Esophagus muscularis mucosa (tissue), 4 donors: ENCODE measurements at places on chromosomes 2 and 18.
A peak's percentile ranks its signal among the peaks of the same experiment; 100 is the strongest.

GRCh38 chr2:105398336-105399206, at the start of gene FHL2:
TSS of gene FHL2 (minus strand) at chr2:105399051. CDS start at chr2:105386516, 12,535 bp downstream.
- DNase-seq: no peak
- peak within 1 kb of the TSS; percentile 92 for H3K4me3 ChIP-seq
- peaks cover 30% of the 10 kb centered on the region for H3K4me1 ChIP-seq
- H3K36me3 ChIP-seq: peaks cover 22% of the 10 kb centered on the region
- H3K27ac ChIP-seq: peak within 1 kb of the TSS; percentile 91

DNA sequence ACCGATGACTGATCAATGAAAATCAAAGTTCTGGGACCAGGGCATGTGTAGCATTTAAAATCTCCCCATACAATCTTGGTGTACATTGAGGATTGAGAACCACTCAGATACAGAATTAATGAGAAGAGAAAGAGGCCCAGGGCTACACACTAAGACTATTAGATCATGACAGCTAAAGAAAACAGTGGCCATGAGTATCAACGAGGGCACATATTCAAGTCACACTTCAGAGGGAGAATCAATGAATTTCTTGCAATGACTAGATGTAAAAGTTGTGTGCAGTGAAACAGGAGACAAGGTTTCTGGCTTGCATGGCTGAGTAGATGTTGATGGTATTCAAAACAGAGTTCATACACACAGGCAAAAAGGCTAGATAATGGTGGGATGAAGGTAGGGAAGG, 29.1 kb downstream of the METTL8 start:
- no peaks in the 10 kb centered on the region for H3K27me3 ChIP-seq
- no peak for DNase-seq
- H3K27ac ChIP-seq: no peak overlapping the region
- H3K4me3 ChIP-seq: no peak overlapping the region

- peaks cover 10% of the 10 kb centered on the region for H3K36me3 ChIP-seq
These were observed 107.4 kb downstream of the NCK2 start for GRCh38 chr2:105852066-105852465.

DNA sequence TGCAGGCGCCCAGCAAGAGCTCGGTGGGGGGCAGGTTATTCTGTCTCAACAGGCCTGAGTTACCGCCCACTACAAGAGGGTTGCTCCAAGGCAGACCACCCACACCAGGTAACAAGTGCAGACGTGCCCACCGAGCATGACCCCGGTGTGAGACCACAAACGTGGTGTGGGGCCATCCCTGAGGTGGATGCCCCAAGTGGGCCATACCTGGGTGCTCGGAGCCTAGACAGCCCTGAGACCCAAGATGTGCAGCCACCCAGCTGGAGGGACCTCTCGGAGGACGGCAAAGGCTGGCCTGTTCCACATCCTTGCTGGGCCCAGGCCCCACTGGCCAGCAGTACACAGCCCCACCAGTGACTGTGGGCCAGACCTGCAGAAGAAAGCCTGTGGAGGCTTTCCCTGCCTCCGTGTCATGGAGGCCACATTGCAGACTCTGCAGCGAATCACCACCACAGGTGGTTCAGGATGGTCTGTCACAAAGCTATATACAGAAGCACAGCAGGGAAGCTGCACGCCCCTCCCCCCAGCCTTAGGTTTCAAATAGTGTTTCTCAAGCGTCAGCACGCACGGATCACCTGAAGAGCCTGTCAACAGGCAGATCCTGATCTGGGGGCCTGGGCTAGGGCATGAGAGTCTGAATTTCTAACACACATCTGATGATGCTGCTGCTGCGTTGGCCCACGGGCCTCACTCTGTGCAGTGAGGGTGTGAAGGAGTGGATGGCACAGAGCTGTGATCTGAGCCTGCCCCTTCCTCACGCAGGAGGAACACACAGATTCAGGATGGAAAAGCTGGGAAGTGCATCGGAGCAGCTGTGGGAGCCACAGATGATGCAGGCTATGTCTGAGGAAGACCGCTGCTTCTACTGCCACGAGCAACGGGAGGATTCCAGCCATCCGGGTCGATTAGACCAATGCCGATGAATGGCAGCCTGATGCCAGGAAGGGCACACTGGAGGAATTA, 96.8 kb downstream of the UXS1 start:
- H3K4me1 ChIP-seq: no peaks in the 10 kb centered on the region
- DNase-seq: peak; percentile 74
- no peaks in the 10 kb centered on the region for H3K27me3 ChIP-seq
- H3K4me3 ChIP-seq: no peak overlapping the region
- H3K36me3 ChIP-seq: peaks cover 81% of the 10 kb centered on the region

DNA sequence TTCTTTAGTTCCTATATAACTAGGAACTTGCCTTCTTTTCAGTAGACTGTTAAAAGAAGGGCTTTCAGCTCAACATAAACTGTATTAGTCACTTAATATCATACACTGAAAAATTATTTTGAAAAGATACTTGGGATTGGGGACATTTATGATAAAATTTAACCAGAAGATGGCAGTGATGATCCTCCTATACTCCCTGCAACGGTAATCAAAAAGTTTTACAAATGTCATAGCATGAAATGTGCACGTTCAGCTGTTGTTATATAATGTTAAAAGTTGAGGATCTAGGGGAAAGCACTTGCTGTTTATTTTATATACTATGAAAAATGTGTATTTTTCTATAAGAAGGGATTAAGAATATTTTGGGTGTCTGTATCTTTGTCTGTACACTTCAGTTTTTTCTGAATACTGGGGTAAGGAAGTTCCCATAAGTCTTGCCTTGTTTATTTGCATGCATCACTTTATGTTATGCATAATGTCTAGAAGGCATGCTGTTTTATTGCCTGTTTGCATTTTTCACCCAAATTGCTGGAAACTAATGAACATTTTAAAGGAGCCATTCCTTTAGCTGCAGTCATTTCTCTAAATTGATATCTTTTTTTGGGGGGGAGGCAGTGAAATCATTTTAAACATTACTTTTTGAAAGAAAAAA, 19.0 kb downstream of the DYNC1I2 start:
- DNase-seq: no peak
- H3K4me1 ChIP-seq: peaks cover 28% of the 10 kb centered on the region
- no peaks in the 10 kb centered on the region for H3K27me3 ChIP-seq
- H3K4me3 ChIP-seq: no peak overlapping the region

DNA sequence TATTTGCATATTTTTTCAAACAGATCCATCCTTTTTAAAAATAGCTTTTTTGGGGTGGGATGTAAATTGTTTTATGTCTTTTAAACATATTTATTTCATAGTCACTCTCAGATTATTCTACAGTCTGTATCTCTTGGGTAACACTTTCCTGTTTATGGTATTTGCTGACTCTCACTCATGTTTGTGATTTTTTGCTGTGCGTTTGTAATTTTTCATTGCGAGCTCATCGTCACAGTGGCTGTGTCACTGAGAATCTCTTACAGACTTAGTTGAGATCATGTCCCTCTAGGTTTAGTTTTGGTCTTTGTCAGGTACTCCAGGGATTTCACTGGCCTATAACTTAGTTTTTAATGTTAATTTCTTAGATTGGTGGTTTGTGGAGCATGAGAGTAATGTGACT, 73.5 kb upstream of the HS6ST1 start:
- H3K4me1 ChIP-seq: no peaks in the 10 kb centered on the region
- no peak overlapping the region for H3K4me3 ChIP-seq
- DNase-seq: no peak
- no peaks in the 10 kb centered on the region for H3K27me3 ChIP-seq
- H3K36me3 ChIP-seq: no peaks in the 10 kb centered on the region

GRCh38 chr2:20186078-20186854, 38.7 kb downstream of the SDC1 start:
- no peak overlapping the region for H3K27ac ChIP-seq
- H3K36me3 ChIP-seq: no peaks in the 10 kb centered on the region
- H3K4me1 ChIP-seq: no peaks in the 10 kb centered on the region
- H3K27me3 ChIP-seq: no peaks in the 10 kb centered on the region

- H3K4me1 ChIP-seq: peaks cover 95% of the 10 kb centered on the region
- H3K27ac ChIP-seq: peak overlapping the region; percentile 87
- no peak overlapping the region for H3K4me3 ChIP-seq
These were observed 79.1 kb downstream of the NRP2 start for GRCh38 chr2:205761421-205761820.

DNA sequence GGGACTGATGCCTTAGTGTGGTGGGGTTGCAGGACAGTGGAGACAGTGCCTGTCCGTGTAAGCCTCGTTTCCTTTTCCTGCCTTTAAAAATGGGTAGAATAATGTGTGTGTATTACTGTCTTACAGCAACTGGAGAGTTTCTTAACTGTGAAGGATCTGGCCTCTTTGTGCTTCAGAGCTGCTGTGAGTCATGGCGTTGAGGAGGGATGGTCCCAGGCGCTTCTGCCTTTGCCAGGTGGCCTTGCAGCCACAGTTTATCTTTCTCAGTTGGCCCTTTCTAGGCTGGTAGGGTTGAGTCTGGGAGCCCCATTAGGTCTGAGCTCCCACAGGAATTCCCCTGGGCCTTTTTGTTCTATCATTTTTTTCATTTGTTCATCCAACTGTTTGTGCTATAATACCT, 9.2 kb downstream of the PRADC1 start:
- no peak for DNase-seq
- H3K27ac ChIP-seq: no peak overlapping the region
- peaks cover 92% of the 10 kb centered on the region for H3K36me3 ChIP-seq
- H3K4me1 ChIP-seq: no peaks in the 10 kb centered on the region
- H3K4me3 ChIP-seq: no peak overlapping the region

- H3K4me3 ChIP-seq: no peak overlapping the region
- H3K27me3 ChIP-seq: no peaks in the 10 kb centered on the region
- H3K27ac ChIP-seq: no peak overlapping the region
- no peak for DNase-seq
- H3K36me3 ChIP-seq: no peaks in the 10 kb centered on the region
These were observed 199.6 kb downstream of the LDLRAD4 start for GRCh38 chr18:13418013-13418710.

GRCh38 chr2:222922019-222922800, 61.4 kb downstream of the ACSL3 start:
- H3K27me3 ChIP-seq: no peaks in the 10 kb centered on the region
- DNase-seq: no peak
- H3K4me3 ChIP-seq: no peak overlapping the region
- H3K36me3 ChIP-seq: peaks cover 71% of the 10 kb centered on the region
- peaks cover 8% of the 10 kb centered on the region for H3K4me1 ChIP-seq

GRCh38 chr2:3154146-3154545, 223.5 kb downstream of the EIPR1 start:
- no peaks in the 10 kb centered on the region for H3K27me3 ChIP-seq
- no peak overlapping the region for H3K4me3 ChIP-seq
- no peaks in the 10 kb centered on the region for H3K4me1 ChIP-seq

- H3K27me3 ChIP-seq: peaks cover 13% of the 10 kb centered on the region
- no peaks in the 10 kb centered on the region for H3K4me1 ChIP-seq
- H3K4me3 ChIP-seq: no peak overlapping the region
- H3K27ac ChIP-seq: no peak overlapping the region
- no peaks in the 10 kb centered on the region for H3K36me3 ChIP-seq
These were observed 46.6 kb downstream of the PRKRA start for GRCh38 chr2:178404368-178404767.

DNA sequence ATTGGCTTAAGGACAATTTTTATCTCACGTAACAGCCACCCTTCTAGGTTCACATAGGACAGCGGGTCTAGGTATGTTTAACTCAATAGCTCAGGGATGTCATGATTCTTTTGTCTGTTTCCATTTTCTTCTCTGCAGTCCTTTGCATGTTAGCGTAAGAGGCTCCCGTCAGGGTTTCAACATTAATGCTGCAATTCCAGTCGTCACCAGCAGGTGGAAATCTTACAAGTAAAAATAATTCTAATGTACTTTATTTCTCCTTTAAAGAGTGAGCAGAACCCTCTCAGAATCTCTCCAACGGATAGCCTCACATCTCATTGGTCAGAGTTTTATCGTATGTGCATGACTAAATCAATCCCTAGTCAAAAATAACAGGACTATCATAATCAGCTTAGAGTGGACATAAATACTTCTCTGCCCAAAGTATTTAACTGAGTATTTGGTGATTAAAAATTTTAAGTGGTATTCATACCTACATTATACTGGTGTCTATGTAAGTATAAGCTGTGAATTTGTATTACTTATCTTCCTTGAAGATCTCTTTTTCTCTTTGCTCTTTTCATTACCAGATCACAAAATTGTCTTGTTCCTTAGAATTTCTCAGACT, 487.2 kb upstream of the GCFC2 start:
- no peaks in the 10 kb centered on the region for H3K27me3 ChIP-seq
- H3K4me3 ChIP-seq: no peak overlapping the region
- H3K4me1 ChIP-seq: no peaks in the 10 kb centered on the region
- H3K27ac ChIP-seq: no peak overlapping the region
- DNase-seq: no peak

DNA sequence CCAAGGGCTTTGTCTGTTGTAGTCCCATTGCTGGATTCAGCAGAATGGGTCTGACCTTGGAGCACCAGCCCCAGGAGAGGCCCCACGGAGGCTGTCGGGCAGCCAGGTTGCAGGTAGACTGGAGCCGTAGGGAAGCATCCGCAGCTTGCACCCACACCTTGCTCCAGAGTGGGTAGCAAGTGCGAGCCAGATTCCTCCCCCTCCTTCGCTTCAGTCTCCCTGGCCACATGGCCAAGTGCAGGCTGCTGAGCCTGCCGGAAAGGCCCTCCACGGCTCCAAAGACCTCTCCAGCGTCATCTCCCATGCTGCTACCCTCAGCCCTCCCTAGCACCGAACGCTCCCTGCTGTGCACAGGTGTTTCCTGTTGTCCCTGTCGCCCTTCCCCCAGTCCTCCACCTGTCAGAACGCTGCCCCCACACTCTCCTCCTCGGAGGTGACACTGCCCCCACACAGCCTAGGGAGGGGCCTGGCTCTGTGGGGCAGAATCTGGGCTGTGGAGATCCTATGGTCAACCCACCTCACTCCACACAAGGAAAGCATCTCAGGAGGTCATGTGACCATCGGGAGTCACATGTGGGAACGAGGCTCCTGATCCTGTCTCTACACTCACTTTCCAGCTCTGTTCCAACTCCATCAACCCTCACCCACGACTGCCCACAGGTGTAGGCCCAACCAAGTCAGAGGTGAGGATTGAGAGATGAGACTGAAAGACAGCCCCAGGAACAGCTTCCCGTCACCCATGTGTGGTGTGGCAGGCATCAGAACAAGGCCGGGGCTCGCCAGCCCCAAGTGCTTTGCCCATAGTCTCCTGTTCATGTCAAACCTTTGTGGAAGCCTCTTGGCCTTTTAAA, 8.3 kb downstream of the KCNF1 start:
- H3K27me3 ChIP-seq: no peaks in the 10 kb centered on the region
- no peak for DNase-seq
- no peaks in the 10 kb centered on the region for H3K36me3 ChIP-seq
- H3K4me3 ChIP-seq: no peak overlapping the region
